ENCODE measurements at places on chromosomes 13 and 19.

GRCh38 chr13:39130301-39130700, 92.0 kb downstream of the NHLRC3 start:
- DNase-seq: no peak

DNA sequence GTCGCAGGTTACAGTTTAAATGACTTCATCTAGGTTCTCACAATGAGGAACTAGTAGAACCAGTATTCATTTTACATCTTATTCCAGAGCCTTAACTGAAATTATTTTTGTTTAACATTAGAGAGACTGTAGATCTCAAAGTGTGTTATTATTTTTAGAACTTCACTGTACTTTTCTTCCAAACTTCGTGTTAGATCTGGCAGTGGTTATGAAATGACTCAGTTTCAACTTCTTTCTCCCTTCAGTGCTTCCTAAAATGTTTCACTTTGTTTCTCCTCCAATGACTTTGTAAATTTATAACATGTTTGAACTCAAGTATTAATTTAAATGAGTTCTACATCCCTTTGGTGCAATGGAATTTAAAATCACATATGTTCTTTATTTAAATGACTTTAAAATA, 139.3 kb downstream of the PCDH9 start:
- DNase-seq: no peak

- no peak for DNase-seq
Measured at GRCh38 chr19:48907671-48908070, 7.6 kb downstream of the NUCB1 start.

DNA sequence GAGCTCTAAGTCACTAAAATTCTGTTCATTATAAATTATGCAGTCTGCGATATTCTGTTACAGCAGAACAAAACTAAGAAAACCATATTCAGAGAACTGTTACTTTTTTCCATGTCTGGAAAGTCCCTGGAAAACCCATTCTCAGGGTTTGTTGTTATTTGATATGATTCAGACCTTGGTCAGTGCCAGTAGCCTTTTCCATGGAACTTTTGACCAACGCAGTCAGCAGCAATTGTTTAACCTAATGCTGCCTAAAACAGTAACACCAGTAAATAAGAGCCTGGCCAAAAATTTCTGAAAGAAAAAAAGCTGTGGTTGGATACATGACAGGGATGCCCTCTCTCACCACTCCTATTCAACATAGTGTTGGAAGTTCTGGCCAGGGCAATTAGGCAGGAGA, 402.7 kb downstream of the TBC1D4 start:
- no peak for DNase-seq

DNA sequence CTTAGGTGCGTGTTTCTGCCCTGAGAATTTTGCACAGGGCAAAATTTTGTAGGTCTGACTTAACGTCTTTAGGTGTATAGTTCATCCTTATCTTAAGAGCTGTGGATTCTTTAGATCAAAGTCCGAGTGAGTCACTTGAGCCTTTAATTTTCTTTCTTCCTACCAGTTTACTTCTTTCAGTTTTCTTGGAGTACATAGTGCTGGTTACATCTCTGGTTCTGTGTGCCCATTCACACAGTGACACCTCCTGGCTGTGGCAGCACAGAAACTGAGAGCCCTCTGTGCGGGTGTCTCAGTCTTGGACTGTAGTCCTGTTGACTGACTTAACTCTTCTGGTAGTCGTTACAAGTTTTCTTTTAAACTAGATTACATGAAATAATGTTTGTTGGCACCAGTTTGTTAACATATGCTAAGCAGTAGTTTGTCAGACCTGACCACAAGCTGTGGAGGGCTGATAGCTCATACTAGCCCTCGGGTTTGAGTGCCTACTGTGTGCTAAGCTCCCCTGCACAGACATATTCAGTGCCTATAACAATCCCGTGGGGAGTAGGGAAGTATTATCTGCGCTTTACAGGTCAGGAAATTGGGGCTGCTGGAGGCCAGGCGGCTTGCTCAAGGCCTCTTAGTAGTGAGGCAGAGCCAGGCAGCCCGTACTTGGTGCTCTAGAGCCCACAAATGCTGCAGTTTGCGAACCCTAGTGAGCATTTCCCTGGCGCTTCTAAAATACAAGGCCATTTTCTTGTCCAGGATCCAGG, 1.6 kb downstream of the GATAD2A start:
- DNase-seq: peak; percentile 39

GRCh38 chr13:99225078-99225477, 24.4 kb downstream of the UBAC2 start:
- no peak for DNase-seq

DNA sequence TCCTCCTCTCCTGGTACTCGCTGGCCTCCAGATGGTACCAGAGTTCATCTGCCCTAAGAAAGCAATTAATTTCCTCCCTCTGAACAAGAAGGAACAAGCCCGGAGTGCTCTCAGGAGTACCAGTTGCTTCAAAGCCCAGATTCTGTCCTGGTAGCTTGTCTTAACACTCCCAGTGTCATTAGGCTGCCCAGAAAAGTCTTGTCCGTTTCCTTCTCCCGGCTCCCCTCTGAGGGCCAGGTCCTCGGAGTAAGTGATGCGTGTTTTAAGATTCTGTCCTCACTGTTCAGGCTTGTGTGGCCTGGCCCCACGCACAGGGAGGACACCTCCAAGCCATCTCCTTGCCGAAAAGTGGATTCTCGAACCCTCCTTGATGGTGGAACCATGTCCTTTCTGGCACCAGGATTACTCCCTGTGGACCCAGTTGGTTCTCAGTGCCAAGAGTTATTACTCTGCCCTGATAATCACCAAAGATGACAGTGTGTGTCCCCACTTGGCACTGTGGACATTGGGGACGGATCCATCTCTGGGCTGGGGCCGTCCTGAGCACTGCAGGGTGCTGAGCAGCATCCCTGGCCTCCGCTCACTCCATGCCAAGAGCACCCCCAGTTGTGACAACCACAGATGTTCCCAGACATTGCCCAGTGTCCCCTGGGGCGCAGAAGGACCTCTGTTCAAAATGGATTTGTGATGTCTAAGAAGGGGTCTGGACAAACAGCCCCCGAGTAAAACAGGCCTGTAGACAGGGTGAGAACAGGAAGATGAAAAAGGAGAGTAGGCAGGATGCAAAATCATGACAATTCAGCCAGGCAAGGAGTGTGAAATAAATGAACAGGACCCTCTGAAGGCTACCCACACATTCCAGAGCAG, 52.4 kb downstream of the RFX2 start:
- DNase-seq: no peak

- peak; percentile 74 for DNase-seq
Measured at GRCh38 chr19:1064661-1065605, 2.0 kb upstream of the ARHGAP45 start.

All from common myeloid progenitor, CD34-positive (primary cell).